Stimulated activated CD4-positive, alpha-beta T cell treated with anti-CD3 and anti-CD28 coated beads, TNF-alpha, amount 100 ng/mL, for 1 hour (primary cell): ENCODE measurements at places on chromosomes 1 and 21.
A peak's percentile ranks its signal among the peaks of the same experiment; 100 is the strongest.

DNA sequence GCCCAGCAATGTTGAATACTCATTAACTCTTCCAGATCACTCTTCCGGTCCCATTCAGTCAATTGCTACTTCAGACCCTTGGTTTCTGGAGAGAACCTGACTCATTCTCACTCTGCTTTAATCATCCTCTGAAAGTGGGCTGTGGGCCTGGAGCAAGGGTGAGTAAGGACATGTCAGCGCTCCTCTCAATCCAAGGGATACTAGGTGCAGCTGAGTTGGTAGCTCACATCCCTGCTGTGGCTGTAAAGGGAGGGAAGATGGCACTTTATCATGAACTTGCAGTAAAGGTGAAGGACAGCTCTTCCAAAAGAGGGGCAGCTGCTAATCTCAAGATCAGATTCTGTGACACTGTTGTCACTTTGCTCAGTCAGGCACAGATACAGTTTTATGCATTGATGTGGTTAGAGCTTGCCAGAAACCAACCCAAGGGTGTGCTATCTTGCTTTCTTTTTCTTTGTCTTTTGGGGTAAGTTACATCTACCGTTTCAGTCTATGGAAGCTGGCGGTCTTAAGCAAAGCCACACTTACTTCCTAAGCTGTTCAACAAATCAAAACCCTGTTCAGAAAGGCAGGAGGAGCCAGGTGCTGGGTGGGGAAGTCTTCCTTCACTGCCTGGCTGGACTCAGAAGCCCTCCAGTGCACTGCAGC, 26.5 kb upstream of the NTPCR start:
- DNase-seq: peak; percentile 1

DNA sequence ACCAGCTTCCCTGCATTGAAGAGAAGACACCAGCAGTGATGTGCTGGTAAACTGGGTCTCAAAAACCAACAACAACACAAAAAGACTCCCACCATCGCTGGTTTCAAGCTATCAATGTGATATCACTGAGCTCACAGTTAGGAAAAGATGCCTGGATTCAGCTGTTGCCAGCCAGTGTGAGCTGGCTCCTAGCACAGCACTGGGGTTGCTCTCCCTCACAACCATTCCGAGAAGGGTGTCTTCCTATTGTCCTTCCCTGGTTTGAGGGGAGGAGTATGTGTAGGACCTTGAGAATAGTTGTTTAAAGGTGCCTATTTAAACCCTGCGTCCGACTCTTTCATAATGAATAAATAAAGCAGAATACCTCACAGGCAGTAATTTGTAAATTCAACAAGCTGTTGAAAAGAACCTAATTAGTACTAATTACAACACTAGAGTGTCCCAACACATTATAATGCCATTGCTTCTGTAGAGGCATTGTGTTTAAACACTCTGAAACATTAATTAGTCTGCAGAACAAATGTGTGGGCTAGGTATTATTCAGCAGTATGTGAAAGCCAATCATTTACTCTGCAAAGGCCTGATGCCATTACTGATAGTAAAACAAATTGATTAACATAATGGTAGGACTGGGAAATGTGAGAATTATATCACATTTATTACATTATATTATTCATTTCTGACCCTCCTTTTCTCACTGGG, 17.2 kb downstream of the NIBAN1 start:
- DNase-seq: no peak

- DNase-seq: peak; percentile 49
Measured at GRCh38 chr1:175338387-175339135, 146.0 kb upstream of the KIAA0040 start.

- DNase-seq: no peak
Measured at GRCh38 chr21:45434645-45435217, 29.8 kb downstream of the COL18A1 start.

DNA sequence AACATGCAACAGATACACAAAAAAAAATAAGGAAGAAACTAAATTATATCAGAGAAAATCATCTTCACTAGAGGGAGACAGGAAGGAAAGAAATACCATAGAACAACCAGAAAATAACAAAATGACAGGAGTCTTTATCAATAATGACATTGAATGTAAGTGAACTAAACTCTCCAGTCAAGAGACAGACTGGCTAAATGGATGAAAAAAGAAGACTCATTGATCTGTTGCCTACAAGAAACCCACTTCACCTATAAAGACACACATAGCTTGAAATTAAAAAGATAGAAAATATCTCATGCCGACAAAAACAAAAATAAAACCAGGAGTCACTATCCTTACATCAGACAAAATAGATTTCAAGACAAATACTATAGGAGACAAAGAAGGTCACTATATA, 593.1 kb upstream of the USP24 start:
- DNase-seq: no peak

- no peak for DNase-seq
Measured at GRCh38 chr1:5620997-5621396, 371.2 kb downstream of the NPHP4 start.

GRCh38 chr1:234619071-234619480, 9.1 kb upstream of the IRF2BP2 start:
- no peak for DNase-seq

GRCh38 chr1:77866296-77866695, 22.1 kb upstream of the NEXN start:
- no peak for DNase-seq

GRCh38 chr1:230793463-230793745, 46.2 kb downstream of the CAPN9 start:
- DNase-seq: no peak

DNA sequence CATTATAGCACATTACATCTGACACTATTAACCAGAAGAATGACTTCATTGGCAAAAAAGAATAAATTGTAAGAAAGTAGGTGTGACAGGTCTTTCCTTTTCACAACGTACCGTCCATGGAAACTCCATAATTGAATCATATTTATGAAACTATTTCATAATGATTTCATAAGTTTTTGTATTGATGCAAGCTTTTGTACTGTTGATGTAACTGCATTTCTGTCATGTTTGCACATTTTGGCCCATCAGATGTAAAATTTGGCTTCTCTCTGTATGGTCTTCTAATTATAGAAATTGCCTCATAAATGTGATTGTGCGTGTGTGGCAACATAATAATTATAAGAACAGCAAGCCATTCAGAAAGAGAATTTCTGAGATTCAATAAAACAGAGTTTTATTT, 180.7 kb upstream of the ZNHIT6 start:
- no peak for DNase-seq

DNA sequence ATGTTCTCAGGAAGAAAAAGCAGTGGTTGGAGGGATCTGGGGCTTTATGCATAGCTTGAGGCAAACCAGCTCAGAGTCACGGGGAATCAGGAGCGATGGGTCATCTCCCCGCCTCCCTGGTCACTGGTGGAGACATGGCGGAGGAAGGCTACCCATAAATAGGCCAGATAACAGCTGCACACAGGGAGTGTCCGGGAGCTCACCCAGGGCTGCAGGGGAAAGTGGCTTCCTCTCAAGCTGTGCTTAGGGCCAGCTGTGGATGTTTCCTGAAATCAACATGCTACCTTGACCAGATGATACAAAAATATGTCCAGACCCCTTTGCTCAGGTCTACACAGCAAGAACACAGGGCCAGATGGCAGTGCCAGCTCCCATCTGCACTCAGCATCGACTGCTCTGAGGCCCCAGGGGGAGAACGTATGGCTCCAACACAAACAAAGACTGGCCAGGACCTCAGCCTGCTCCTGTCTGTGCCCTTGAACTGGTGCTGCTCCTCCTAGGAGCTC, 27.1 kb upstream of the RERE start:
- no peak for DNase-seq

GRCh38 chr1:72936151-72936740, 653.9 kb upstream of the NEGR1 start:
- no peak for DNase-seq

- no peak for DNase-seq
Measured at GRCh38 chr1:88877382-88877825, 14.0 kb downstream of the GTF2B start.

GRCh38 chr1:42418516-42418915, 37.3 kb downstream of the ZMYND12 start:
- DNase-seq: no peak

GRCh38 chr1:119870917-119871596, 25.3 kb downstream of the ADAM30 start:
- no peak for DNase-seq

DNA sequence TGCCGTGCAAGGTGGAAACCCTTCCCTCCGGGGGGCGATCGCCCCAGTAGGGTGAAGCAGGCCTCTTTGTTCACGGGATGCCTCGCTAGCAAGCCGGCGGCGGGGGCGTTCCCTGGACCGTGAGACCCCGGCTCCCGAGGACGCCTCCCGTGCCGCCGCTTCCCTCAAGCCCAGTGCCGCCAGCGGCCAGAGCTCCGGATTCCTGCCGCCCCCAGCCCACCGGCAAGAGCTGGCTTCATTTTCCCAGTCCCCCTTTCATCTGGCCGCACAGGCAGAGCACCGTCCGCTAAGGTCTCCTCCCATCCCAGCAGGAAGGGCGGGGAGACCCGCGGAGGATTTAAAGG, 16.3 kb downstream of the IER5 start:
- no peak for DNase-seq

DNA sequence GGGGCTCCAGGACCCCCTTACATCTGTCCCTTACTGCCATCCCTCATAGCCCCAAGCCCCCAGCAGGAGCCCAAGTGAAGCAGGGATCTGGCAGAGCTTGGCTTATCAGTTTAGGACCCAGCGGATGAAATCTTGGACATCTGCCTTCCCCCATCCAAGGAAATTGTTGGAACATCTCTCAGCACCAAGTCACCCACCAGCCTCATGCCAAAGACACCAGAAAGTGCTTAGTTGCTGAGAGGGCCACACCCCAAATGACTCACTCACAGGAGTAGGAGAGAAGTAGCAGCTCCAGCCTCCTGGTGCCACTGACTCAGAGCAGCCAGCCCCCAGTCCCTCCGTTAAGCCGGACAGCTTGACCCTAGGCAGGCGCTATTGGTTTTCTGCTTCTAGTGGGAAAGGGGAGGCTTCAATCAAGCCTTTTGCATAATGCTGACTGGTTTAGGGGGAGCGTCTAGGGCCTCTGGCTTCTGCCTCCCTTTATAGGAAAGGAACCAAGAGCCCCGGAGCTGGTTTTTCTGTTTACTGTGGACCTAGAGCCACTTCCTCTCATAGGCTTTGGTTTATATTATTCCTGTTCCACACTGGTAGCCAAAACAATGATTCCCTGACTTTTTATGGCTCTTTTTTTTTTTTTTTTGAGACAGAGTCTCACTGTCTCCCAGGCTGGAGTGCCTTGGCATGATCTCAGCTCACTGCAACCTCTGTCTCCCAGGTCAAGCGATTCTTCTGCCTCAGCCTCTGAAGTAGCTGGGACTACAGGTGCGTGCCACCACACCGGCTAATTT, 114.2 kb upstream of the IPO9 start:
- no peak for DNase-seq

DNA sequence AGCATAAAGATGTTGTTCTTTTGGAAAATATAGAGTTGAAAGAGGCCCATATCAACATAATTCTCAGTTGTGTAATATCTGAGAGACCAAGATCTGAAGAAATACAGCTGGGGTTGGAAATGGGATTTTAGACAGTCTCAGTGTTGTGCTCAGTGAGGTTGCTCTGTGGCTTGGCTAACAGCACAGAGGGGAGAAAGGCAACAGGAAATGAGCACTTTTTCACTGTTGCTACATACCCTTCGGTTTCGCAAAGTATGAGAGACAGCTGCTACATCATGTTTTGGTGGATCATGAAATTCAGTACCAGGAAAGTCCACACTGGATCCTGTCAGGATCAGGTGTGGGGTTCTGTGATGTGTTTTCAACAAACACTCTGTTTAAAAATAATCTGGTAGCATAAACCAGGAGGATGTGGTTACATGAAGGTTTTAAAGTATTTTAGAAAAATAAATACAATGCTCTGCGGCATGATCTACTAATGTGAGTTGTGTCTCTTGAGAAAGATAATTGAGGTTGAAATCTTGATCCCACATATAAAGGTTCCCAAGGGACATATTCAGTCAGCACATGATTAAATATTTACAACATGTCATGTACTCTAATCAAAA, 7.0 kb upstream of the GPR88 start:
- no peak for DNase-seq

- DNase-seq: no peak
Measured at GRCh38 chr21:41647806-41648561, 118.9 kb downstream of the RIPK4 start.

DNA sequence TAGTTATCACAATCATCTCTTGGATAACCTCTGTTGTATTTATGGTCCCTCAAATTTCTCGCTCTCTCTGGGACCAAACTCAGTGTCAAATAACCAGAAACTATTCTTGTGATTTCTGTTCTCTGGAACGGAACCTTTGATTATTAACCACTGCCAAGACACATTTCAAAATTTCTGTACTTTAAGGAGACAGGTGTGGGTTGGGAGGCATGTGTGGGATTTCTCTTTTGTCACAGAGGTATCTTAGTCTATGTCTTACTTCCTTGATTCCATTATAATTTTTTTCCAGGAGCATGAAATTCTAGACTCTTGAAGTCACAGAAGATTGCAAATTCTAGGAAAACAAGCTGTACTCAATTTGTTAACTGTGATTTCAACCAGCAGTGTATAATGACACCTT, 919.0 kb upstream of the B3GALT2 start:
- no peak for DNase-seq

- DNase-seq: no peak
Measured at GRCh38 chr1:5150191-5150590, 495.8 kb downstream of the AJAP1 start.

GRCh38 chr1:75725861-75726361, 1.4 kb downstream of the ACADM start:
- no peak for DNase-seq

- DNase-seq: no peak
Measured at GRCh38 chr1:67882196-67882958, 49.1 kb upstream of the GNG12 start.

DNA sequence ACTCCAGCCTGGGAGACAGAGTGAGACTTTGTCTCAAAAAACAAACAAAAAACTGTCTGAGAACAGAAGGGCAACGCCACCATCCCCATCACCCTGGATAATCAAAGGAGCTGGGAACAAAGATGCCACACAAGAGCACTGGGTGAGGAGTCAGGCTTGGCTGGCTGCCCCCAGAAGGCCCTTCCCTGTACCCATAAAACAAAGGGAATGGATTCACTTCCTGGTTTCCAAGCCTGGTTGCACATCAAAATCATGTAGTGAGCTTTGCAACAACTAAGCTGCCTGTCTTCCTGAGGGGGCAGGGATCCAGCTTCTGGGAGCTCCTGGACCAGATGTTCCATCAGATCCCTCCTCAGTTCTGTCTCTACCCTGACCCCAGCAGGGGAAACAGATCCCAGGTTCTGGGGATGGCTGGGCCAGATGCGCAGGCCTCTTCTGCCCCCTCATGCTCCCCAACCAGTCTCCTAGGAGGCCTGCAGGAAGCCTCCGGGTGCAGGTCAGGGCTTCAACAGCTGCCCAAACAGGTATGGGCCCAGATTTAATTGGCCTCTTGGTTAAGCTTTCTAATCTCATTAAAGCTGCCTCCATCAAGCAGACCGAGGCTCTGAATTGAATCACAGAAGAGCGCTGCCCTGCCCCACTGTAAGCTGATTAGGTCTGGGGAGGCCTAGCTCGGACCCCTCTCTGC, 97.8 kb downstream of the MRPL37 start:
- no peak for DNase-seq

DNA sequence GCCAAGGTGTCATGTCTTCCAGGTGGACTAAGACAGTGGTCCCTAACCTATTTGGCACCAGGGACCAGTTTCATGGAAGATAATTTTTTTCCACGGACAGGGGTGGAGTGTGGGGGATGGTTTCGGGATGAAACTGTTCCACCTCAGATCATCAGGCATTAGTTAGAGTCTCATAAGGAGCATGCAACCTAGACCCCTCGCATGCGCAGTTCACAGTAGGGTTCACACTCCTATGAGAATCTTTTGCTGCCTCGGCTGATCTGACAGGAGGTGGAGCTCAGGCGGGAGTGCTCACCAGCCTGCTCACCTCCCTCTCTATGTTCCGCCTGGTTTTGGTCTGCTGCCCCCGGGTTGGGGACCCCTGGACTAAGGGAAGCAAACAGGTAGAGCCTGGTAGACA, 30.9 kb downstream of the LGR6 start:
- no peak for DNase-seq
